ENCODE measurements at places on chromosomes 2 and 18. TPM values are rescaled to one million over a fixed set of nuclear protein-coding genes. Genes with fewer than 3 reads are reported as not detected.

LOXL3 gene
- total RNA-seq, result 2.1 TPM

CERKL gene
- not detected for total RNA-seq

GRCh38 chr2:136029149-136029548, 43.7 kb upstream of the DARS1 start:
- no peak for DNase-seq

GRCh38 chr2:122859260-122859659, 1103.8 kb downstream of the TSN start:
- no peak for DNase-seq

DNA sequence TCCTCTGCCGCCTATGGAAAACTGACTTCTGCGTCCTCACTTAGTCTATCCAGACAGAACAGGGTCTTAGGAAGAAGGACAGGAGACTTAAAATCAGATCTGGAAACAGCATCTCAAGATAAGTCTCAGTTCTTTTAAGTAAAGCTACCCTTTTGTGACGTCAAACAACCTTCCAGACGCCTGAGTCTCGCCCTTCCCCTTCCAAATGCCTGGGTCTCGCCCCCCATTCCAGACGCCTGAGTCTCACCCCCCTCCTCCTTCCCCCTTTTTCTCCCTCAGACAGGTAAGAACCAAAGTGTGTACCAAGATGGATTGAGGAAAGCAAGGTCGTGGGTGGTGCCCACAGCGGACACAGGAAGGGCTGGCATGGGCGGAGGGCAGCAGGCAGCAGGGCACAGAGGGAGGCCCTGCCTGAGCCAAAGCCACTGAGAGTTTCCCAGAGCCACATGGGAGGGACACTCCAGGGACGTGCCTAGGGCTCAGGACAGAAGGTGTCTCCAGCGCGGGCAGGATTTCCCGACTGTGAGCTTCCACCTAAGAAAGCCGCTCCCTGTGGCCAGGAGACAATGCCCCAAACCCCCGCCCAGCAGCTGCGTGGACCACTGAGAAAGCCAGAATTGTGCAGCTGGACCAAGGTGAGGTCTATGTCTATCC, 51.3 kb downstream of the ANKMY1 start:
- DNase-seq, result no peak

Data from activated T-helper 2 cell treated with anti-CD3 and anti-CD28 coated beads, Interferon-gamma antibody, Interleukin-2, Interleukin-4, amounts not matched to agents 10 μg/mL and 5 μg/mL and 100 μg/mL, durations not matched to agents 14 hours and 24 hours and 36 hours (primary cell).